ENCODE measurements at places on chromosomes 12 and 14. TPM values are rescaled to one million over a fixed set of nuclear protein-coding genes. Genes with fewer than 3 reads are reported as not detected.

TMEM229B gene
- total RNA-seq = 2.5 TPM

KCNJ8 gene
- 9.1 TPM for total RNA-seq

SPIC gene
- total RNA-seq = not detected

CCDC177 gene
- not detected for total RNA-seq

TAS2R19 gene
- 5.1 TPM for total RNA-seq

TCL1B gene
- total RNA-seq = not detected

KRT6C gene
- not detected for total RNA-seq

GARIN6 gene
- total RNA-seq = not detected

JPH4 gene
- total RNA-seq = not detected

ZNF740 gene
- total RNA-seq = 15.4 TPM

NT5DC3 gene
- 12.8 TPM for total RNA-seq

RAD9B gene
- 0.46 TPM for total RNA-seq

AQP2 gene
- not detected for total RNA-seq

ASB2 gene
- total RNA-seq = 0.52 TPM

KLHDC1 gene
- 3.4 TPM for total RNA-seq

OAS3 gene
- 5.5 TPM for total RNA-seq

SERPINA10 gene
- total RNA-seq = not detected

BHLHE41 gene
- total RNA-seq = 6.1 TPM

AJUBA gene
- total RNA-seq = 43.2 TPM

CRIP2 gene
- total RNA-seq = 89.3 TPM

TRAFD1 gene
- total RNA-seq = 30.0 TPM

ANO2 gene
- total RNA-seq = 0.07 TPM

PTPRQ gene
- 0.86 TPM for total RNA-seq

PPP4R4 gene
- total RNA-seq = 1.4 TPM

GPR84 gene
- 0.07 TPM for total RNA-seq

RIC8B gene
- 18.7 TPM for total RNA-seq

PRPH gene
- total RNA-seq = 0.33 TPM

SVOP gene
- not detected for total RNA-seq

GPR65 gene
- total RNA-seq = 0.07 TPM

DEPDC4 gene
- 1.1 TPM for total RNA-seq

CLEC4D gene
- not detected for total RNA-seq

EPYC gene
- not detected for total RNA-seq

POTEM gene
- total RNA-seq = not detected

COCH gene
- 0.46 TPM for total RNA-seq

FGF6 gene
- total RNA-seq = not detected

ACOT6 gene
- not detected for total RNA-seq

SYNDIG1L gene
- total RNA-seq = under 0.01 TPM

TMEM132C gene
- total RNA-seq = not detected

RNASE7 gene
- not detected for total RNA-seq

NGB gene
- total RNA-seq = not detected

KRT73 gene
- total RNA-seq = not detected

MEG3 gene
- 396 TPM for total RNA-seq

GALNT9 gene
- 0.86 TPM for total RNA-seq

SYT1 gene
- total RNA-seq = 25.2 TPM

TAS2R46 gene
- total RNA-seq = 4.8 TPM

TOMM20L gene
- not detected for total RNA-seq

CMKLR1 gene
- total RNA-seq = 5.4 TPM

TIMELESS gene
- total RNA-seq = 6.7 TPM

SLC5A8 gene
- total RNA-seq = not detected

LTB4R2 gene
- 3.0 TPM for total RNA-seq

RILPL1 gene
- total RNA-seq = 10.8 TPM

KRT82 gene
- total RNA-seq = not detected

TAS2R20 gene
- total RNA-seq = 3.8 TPM

CIDEB gene
- total RNA-seq = 1.6 TPM

MDGA2 gene
- not detected for total RNA-seq

ARHGAP9 gene
- total RNA-seq = 0.33 TPM

RERG gene
- 0.65 TPM for total RNA-seq

NINJ2 gene
- 1.0 TPM for total RNA-seq

APOF gene
- total RNA-seq = not detected

All from smooth muscle cell of the pulmonary artery (primary cell).